ENCODE measurements at places on chromosomes 12 and 14.

DNA sequence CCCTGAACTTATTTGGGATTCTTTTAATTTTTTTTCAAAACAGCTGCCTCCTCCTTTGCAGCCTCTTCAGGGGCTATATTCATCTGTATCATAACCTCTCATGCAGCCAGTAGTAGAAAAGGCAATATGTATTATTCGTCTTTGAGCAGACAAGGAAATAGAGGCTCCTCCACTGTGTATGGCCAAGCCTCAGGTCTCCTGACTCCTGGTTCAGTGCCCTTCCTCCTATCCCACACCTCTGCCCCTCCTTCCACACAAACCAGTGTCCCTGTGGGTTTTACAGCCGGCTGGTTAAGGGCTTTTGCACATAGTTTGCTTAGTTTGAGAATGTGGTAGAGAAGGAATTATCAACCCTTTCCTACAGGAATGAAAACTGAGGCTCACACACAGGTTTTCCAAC lies 8.8 kb upstream of the ACVRL1 start:
- DNase-seq, result no peak

DNA sequence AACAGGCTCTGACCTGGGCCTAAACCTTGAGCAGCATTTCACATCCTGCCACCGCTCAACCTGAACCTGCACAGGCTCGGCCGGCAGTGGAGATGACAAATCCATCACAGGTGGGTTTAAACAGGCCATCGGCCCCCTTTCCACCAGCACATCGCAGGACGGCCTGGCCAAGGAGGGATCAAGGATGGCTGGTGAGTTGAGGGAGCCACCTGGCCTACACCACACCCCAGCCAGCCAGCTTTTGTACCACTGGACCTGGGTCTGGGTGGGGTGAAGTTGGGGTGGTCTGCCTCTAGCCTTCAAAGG lies 14.2 kb downstream of the MMAB start:
- DNase-seq, result no peak

GRCh38 chr12:114827461-114827860 lies 143.5 kb upstream of the TBX3 start:
- DNase-seq, result no peak

DNA sequence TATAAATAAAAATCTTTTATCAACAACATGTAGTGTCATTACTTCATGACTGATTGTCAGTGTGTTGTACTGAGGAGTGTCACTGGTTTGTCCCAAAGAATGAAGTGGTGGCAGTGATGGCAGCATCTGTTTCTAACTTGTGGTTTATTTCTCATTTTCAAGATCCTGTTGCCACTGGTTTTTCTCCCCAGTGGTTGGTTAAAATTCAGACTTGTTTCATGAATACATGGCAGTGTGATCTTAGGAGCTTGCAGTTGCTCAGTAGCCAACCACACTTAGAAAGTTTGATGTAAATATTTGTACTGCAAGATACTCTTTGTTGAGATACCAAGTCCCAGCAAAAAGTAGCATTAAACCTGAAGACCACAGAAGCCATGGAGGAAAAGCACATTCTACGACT lies 69.8 kb downstream of the PLEKHA5 start:
- no peak for DNase-seq

DNA sequence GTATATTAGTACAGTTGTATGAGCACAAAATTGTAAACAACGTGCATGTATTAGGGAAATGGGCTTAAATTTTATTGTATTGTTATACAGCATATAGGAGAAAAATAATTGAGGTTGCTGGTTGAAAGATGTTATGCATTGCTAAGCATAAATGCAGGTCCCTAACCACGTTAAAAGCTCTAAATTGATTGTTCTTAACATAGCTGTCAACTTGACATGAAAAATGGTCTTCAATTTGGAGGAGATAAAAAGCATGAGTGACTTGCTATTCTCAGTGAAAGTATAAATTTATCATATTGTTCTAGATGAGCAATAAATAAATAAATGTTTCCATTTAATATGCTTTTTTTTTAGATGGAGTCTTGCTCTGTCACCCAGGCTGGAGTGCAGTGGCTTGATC lies 506.6 kb upstream of the ATXN7L3B start:
- no peak for DNase-seq

DNA sequence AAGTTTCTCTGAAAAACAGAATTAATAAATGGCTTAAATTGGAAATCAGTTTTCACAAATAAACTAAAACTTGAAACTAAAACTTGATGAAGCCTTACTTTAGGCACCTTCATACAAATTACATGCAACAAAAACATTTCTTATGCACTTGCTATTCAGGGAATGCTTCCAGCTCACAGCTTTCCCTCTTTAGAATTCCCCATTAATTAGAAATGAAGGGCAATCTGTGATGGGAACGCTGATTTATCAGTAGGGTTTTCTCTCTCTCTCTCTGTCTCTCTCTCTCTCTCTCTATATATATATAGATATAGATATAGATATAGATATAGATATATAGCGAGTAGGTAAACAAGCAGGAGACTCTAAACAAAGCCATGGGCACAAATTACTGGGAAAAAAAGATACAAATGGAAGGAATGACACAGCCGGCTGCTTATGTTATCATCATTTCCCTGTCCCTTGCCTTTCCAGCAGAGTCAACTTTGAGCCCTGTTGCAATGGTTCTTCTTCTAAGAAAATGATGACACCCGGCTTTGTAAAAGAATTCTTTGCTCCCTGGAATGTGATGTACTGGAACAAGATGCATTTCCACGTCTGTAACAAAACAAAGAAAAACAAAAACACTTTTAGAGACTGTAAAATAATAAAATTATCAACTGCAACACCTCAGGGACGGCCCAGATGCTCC lies 1121.6 kb upstream of the TMEM132C start:
- DNase-seq, result no peak

DNA sequence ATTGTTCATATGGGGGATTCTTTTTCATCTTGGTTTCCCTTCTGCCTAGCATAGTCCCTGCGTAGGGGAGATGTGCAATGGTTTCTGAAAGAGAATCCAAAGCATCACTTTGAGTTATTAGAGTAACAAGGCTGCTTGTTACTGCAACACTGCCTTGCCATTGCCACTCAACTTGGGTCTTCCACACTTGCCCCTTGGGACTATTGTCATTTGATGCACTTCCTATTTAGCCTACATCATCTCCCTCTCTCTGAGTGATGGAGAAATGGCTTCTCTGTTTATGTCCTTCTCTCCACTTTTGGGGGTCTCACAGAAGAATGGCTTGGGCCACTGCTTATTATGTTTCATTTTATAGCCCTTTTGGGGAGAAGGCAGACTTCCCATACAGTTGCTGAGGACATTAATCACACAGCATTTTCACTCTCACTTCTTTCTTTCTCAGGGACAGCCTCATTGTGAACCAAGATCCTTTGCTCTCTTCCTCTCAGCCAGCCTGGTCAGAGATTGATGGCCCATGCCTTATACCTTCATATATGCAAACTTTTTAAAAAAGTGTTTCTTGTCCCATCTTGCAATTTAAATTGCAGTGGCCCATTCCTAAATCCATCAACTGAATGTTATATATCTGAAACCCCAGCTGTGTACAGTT lies 50.8 kb upstream of the POC1B start:
- no peak for DNase-seq

DNA sequence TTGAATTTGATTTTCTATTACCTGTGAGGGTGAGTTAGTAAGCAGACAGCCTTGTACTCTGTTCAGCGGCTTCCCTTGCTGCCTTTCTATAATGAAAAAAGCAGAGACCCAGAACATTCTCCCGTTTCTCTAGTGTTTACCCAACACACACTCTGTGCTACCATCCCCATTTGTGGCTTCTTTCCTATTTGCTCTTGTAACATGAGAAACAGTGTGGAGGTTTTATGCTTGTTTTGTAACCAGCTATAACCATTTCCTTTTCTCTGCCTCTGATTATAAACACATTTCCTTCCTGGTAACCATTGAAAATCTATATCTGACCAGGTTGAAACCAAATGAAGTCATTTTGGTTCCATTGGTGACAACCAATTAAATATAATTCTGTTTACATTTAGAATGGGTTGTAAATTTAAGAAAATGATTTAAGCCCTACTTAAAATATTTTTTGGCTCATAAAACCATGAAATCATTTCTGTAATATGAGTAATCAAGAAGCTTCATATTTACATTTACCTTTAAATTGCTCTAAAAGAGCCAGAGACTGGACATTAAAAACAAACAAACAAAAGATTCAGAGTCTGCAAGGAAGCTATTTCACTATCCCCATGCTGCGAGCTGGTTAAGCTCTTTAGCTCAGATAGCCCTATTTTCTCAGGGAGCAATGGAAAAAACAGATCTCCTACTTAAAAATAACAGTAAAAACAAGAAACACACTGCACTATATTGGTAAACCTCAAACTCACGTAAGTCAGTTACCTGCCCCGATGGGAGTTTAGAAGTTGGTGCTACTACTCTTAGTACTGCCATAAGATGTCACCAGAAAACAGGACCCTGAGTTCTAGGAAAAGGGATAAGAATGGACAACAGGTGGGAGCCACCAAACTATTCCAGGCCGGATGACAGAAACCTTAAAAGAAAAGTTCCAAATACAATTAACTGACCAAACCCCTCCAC lies 206.5 kb upstream of the EEA1 start:
- no peak for DNase-seq

DNA sequence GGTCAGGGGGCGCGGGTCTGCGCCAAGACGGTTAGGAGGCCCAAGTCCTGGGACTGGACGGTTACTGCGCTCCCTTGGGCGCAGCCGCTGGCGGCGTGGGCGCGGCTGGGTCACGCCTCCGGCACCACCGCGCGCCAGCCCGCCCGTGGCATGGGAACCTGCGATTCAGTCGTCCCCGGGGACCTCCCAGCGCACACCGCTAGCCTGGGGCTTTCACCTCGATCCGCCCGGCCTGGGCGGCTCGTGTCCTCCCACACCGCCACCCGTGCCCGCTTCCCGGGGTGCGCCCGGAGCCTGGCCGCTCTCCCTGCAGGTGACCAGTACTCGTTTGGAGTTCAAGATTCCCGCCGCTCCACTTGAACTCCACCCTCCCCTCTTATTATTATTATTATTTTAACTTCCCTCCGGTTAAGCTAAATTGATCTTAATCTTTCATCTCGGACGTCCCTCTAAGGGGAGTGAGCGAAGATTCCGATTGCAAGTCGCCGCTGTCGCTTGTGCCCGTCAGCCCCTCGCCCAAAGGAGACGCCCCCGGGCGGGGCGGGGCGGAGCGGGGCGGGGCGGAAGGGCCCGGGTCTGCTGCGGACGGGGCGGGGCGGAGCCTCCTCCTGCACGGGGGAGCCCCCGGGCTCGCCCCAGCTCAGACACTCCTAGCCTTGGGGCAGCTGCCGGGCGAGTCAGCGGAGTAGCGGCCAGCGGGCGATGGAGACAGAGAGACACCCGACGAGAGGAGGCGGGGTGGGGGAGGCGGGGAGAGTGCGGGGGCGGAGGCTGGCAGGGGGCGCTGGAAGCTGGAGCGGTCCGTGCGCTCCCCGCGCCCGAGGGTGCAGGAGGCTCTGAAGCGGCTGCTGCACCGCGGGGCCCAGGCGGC lies at the start of gene KCNMB4:
Gene KCNMB4, plus strand, starts transcription at position 643 of the 871 bp plus-strand sequence. CDS start 445 bp downstream, outside the sequence.
- DNase-seq, result peak; percentile 55

DNA sequence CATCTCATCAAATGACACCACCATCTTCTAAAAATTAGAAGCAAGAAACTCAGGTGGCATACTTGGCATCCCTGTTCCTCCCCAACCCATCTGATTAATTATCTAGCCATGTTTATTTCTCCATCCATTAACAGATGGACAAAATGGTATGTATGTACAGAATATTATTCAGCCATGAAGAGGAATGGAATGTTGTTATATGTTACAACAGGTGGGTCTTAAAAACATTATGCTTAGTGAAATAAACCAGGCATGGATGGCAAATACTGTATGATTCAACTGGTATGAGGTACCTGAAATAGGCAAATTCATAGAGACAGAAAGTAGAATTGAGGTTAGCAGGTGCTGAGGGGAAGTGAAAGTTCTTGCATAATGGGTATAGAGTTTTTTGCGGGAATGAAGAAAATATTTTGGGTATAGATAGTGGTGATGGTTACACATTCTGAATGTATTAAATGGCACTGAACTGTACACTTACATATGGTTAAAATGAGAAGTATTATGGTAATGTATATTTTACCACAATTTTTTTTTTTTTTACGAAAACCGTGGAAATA lies 17.5 kb downstream of the YY1 start:
- DNase-seq, result no peak

- no peak for DNase-seq
These were observed 26.3 kb downstream of the RXYLT1 start for GRCh38 chr12:63805704-63806672.

- no peak for DNase-seq
These were observed 12.2 kb upstream of the TUBA1A start for GRCh38 chr12:49200919-49201594.

DNA sequence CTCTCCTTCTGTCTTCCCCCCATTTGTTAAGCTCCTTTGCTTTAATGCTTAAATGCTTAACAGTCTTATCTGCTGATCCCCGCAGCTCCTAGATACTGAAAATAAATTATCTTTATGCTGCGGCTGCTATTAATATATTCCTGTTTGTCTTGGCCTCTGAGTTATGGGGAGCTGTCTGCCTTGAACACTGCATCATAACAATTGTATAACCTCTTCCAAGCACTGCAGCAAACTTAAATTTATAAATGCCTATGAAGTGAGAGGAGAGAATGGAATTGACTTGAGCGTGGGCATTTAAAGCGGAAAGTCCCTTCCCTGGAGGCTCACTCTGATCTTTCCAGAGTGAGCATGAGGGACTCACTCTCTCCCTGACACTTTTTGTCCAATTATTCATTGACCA lies 23.1 kb upstream of the DCP1B start:
- DNase-seq, result no peak

DNA sequence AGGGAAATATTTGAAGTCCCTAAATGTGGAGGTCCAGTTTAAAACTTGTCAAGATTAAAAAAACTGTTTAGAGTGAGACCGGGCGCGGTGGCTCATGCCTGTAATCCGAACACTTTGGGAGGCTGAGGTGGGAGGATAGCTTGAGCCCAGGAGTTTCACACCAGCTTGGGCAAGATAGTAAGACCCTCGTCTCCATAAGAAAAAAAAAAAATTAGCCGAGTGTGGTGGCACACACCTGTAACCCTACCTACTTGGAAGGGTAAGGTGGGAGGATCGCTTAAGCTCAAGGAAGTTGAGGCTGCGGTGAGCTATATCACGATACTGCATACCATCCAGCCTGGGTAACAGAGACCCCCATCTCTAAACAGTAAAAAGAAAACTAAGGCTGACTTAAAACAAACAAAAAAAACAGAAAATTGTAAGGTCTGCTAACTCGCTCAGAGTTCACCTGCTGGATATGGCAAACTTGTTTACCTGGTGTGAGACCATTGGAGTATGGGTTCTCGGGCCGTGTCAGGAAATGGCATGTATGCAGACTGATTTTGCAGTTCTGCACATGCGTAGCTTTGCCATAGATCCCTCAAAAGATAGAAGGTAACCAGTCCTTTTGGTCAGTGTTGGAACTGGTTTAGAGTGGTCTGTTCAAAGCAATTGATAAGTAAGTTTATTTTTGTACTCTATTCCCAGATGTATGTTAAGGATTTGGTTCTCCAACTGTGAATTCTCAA lies 2.1 kb downstream of the RNF10 start:
- DNase-seq, result no peak

GRCh38 chr12:109701064-109701463 lies 12.6 kb upstream of the FAM222A start:
- DNase-seq, result no peak

DNA sequence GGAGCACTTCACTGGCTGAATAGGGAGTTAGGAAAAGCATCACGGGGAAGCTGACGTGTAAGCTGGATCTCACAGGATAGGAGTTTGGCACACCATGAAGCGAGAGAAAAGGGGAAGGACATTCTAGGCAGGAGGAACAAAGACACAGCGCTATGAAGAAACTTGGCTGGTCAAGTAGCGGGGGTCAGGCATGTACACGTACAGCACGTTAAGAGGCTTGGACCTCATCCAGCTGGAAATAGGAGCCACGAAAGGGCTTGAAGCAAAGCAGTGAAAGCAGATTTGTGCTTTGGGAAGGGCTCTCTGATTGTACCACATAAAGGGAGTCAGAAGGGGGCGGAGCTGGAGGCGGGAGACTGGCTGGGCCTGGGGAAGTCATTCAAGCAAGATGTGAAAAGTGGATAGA lies 19.6 kb upstream of the GALNT8 start:
- DNase-seq, result no peak
